ENCODE measurements at places on chromosomes 3 and 15.

GRCh38 chr3:17110660-17111396 is 226.1 kb downstream of the PLCL2 start:
- no peak for DNase-seq

GRCh38 chr15:93073465-93073952 is 15.5 kb downstream of the RGMA start:
- no peak for DNase-seq

- no peak for DNase-seq
Measured at GRCh38 chr3:187773233-187774184, 28.2 kb upstream of the BCL6 start.

DNA sequence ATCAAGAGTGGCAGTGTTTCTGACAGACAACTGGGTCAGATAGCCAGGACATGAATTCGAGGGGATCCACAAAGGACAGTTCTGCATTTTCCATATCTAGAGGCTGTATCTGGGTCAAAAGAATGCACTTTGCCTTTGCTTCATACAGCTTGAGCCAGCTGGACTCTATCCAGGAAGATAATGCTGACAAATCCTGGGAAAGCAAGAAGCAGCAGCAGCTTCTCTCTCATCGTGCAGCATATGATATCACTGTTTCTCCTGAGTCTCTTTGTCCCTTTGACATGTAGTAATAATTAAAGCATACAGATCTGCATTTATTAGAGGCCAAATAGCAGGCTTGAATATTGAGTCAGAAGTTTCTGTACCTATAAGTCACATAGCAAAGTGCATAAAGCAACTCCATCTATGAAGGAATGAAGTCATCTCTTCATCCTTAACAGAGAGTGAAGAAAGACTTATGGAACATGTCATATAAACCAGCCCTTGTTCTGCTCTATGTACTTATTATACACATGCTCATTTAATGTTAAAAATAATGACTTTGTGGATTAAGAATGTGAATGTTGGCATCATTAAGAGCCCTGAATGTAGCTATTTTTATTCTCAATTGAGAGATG is 236.8 kb upstream of the GBE1 start:
- no peak for DNase-seq

- no peak for DNase-seq
Measured at GRCh38 chr3:129315998-129316247, 37.3 kb downstream of the HMCES start.

- no peak for DNase-seq
Measured at GRCh38 chr3:164779816-164780215, 298.5 kb downstream of the SI start.

- DNase-seq, result no peak
Measured at GRCh38 chr3:151226088-151226563, 23.1 kb upstream of the GPR171 start.

DNA sequence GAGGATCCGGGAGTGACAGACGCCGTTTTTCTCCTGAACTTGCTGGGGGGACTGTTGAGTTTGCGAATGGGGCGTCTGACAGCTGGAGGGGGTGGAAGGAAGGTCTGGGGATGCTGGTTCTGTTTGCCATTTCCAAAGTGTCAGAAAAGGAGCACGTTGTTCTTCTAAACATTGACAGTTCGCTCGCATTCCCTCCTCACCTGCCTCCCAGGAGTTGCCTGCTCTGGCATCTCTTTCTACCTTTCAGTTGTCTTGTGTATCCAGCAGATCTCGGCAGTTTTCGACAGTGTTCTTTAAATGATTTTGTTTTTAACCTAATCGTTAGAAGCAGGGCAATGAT is 829 bp downstream of the SELENOT start:
- no peak for DNase-seq

DNA sequence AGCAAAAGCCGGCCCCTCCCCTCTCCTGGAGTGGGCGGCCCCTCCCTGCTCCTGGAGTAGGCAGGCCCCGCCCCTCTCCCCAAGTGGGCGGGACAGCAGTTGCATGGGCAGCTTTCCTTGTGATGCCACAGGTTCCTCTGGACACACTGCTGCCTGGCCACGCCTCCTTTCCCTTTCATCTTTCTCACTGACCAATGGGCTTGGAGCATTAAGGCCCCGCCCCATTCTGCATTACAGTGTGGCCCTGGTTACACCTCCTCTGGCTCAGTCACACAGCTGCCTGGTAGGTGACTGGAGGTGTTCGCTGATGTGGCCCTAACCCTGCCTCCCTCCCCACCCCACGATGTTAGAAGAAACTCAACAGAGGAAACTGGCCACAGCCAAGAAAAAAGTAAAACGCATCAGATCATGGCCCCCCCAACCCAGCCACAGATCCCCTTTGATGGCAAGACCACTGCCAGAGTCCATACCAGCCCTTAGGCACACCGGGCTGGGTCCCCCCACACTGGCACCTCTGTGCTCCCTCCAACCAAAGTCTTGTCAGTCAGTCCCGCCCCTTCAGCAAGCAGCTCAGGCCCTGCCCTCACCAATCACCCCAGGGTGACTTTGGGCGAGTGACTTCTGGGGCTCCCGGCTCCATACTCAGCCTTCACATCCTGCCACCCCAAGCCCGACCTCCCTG is 84.3 kb downstream of the ADAMTS7 start:
- no peak for DNase-seq

DNA sequence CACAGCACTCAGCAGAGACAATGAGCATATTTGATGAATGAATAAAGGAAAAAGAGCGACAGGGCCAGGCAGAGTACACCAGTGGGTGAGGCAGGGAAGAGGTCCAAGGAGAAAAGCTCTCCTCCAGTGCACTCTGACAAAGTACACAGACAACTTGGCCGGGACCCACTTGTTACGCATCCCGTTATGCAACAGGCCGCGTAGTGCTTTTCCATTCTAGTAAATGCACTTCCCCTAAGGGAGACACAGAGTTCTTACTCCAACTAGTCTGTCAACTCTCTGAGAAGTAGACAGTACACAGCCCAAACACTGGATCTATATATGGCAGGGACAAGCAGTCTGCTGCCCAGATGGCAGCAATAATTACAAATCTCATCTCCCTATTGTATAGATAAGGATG is 18.5 kb downstream of the LARP6 start:
- DNase-seq, result no peak

GRCh38 chr3:160069986-160070385 is 81.4 kb downstream of the IL12A start:
- no peak for DNase-seq

GRCh38 chr3:188152660-188153436 is 1.1 kb upstream of the LPP start:
- DNase-seq, result no peak

Data from T-helper 17 cell (primary cell).